Gastroesophageal sphincter (tissue), 4 donors: ENCODE measurements at places on chromosomes 6 and 20. TPM values are rescaled to one million over a fixed set of nuclear protein-coding genes. Genes with fewer than 3 reads are reported as not detected.

- H3K4me3 ChIP-seq = peak overlapping the region; percentile 98
- no peaks in the 10 kb centered on the region for H3K27me3 ChIP-seq
These were observed 454 bp downstream of the L3MBTL3 start for GRCh38 chr6:130018744-130019325.

Gene OLIG3
- total RNA-seq = not detected

- no peaks in the 10 kb centered on the region for H3K4me1 ChIP-seq
- no peak overlapping the region for H3K4me3 ChIP-seq
- no peaks in the 10 kb centered on the region for H3K36me3 ChIP-seq
- no peaks in the 10 kb centered on the region for H3K27me3 ChIP-seq
- ATAC-seq = no peak
These were observed 158.3 kb downstream of the SYCP2 start for GRCh38 chr20:59774921-59775686.

GRCh38 chr6:5020142-5020541, 16.3 kb upstream of the RPP40 start:
- no peaks in the 10 kb centered on the region for H3K36me3 ChIP-seq
- H3K4me3 ChIP-seq = no peak overlapping the region
- H3K27ac ChIP-seq = no peak overlapping the region
- H3K27me3 ChIP-seq = no peaks in the 10 kb centered on the region
- ATAC-seq = no peak
- no peaks in the 10 kb centered on the region for H3K4me1 ChIP-seq

GRCh38 chr6:50381099-50381415, 331.3 kb upstream of the DEFB112 start:
- no peak overlapping the region for H3K27ac ChIP-seq
- no peaks in the 10 kb centered on the region for H3K4me1 ChIP-seq
- H3K4me3 ChIP-seq = peak overlapping the region; percentile 17
- no peak for ATAC-seq
- H3K36me3 ChIP-seq = no peaks in the 10 kb centered on the region
- H3K27me3 ChIP-seq = no peaks in the 10 kb centered on the region

Gene VAPB
- 30.4 TPM for total RNA-seq

Gene SMOC2
- 45.8 TPM for total RNA-seq

DNA sequence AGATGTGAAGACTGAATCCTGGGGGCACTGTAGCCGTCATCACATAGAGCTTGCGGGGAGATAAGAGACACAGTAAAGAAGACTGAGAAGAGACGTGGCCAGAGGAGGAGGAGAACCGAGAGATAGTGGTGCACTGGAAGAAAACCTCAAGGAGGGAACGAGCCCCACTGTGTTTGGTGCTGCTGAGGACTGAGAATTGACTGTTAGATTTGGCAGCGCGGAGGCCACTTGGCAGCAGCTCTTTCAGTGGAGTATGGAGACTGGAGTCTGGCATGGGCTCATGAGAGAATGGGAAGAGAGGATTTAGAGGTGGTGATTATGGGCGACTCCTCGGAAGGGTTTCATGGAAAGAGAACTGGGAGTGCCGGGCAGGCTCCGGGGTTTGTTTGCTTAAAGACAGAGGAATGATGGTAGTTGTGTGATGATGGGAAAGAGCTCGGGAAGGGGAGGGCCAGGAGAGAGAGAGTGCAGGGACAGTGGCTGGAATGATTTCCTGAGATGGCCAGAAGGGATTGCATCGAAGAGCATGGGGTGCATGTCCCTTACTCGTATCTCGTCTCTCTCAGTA, 18.0 kb downstream of the CDYL start:
- no peak for ATAC-seq
- no peaks in the 10 kb centered on the region for H3K36me3 ChIP-seq
- no peak overlapping the region for H3K4me3 ChIP-seq
- no peak overlapping the region for H3K27ac ChIP-seq
- H3K4me1 ChIP-seq = peaks cover 33% of the 10 kb centered on the region

GRCh38 chr6:122734529-122735395, 44.8 kb upstream of the FABP7 start:
- H3K27ac ChIP-seq = no peak overlapping the region
- H3K36me3 ChIP-seq = no peaks in the 10 kb centered on the region
- no peak overlapping the region for H3K4me3 ChIP-seq
- H3K27me3 ChIP-seq = peaks cover 6% of the 10 kb centered on the region
- no peaks in the 10 kb centered on the region for H3K4me1 ChIP-seq

- H3K27me3 ChIP-seq = no peaks in the 10 kb centered on the region
- no peak for ATAC-seq
- H3K4me3 ChIP-seq = no peak overlapping the region
These were observed 57.8 kb upstream of the MRPS10 start for GRCh38 chr6:42275376-42276033.

Gene CPXM1
- 2.3 TPM for total RNA-seq

GRCh38 chr6:43924222-43924702, 154.3 kb downstream of the VEGFA start:
- no peaks in the 10 kb centered on the region for H3K27me3 ChIP-seq
- ATAC-seq = no peak
- no peaks in the 10 kb centered on the region for H3K4me1 ChIP-seq
- no peak overlapping the region for H3K27ac ChIP-seq

- H3K4me3 ChIP-seq = no peak overlapping the region
- H3K27me3 ChIP-seq = no peaks in the 10 kb centered on the region
- no peaks in the 10 kb centered on the region for H3K4me1 ChIP-seq
- no peak overlapping the region for H3K27ac ChIP-seq
- no peaks in the 10 kb centered on the region for H3K36me3 ChIP-seq
These were observed 354.4 kb downstream of the NKAIN2 start for GRCh38 chr6:124158024-124158423.

- H3K27me3 ChIP-seq = peaks cover 49% of the 10 kb centered on the region
- H3K27ac ChIP-seq = no peak overlapping the region
- H3K4me1 ChIP-seq = peaks cover 11% of the 10 kb centered on the region
- no peak for ATAC-seq
- no peak overlapping the region for H3K4me3 ChIP-seq
These were observed 29.8 kb downstream of the PDYN start for GRCh38 chr20:1964061-1964460.

Gene EIF6
- 92.4 TPM for total RNA-seq

GRCh38 chr6:98516206-98516605, 318.2 kb upstream of the POU3F2 start:
- H3K4me1 ChIP-seq = no peaks in the 10 kb centered on the region
- no peaks in the 10 kb centered on the region for H3K36me3 ChIP-seq
- no peak for ATAC-seq
- H3K27ac ChIP-seq = no peak overlapping the region
- H3K4me3 ChIP-seq = no peak overlapping the region

GRCh38 chr20:10090588-10091166, 55.9 kb downstream of the ANKEF1 start:
- no peaks in the 10 kb centered on the region for H3K36me3 ChIP-seq
- H3K4me3 ChIP-seq = no peak overlapping the region
- H3K27me3 ChIP-seq = no peaks in the 10 kb centered on the region
- no peaks in the 10 kb centered on the region for H3K4me1 ChIP-seq
- peak; percentile 72 for ATAC-seq
- H3K27ac ChIP-seq = no peak overlapping the region

Gene ZSCAN31
- 29.9 TPM for total RNA-seq

Gene LY6G6F
- not detected for total RNA-seq

Gene HTR1E
- total RNA-seq = 0.93 TPM

Gene THEMIS
- 0.94 TPM for total RNA-seq

DNA sequence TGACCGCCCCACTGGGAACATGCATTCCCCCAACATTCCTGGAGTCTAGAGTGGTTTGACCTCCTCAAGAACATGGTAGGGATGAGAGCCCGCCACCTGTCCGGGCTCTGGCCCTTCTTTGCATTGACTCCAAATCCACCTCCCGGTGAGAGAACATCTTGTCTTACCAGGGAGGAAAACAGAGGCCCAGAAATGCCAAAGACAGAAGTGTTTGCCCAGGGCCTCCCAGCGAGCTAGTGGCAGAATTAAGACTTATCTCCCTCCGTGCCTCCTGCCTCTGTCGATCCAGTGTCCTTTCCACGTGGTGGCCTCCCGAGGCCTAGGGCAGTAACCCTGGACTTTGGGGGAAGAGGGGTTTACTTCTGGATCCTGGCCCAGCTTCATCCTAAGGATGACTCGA, 134.8 kb downstream of the JPH2 start:
- H3K27ac ChIP-seq = no peak overlapping the region
- no peak for ATAC-seq
- no peaks in the 10 kb centered on the region for H3K4me1 ChIP-seq

GRCh38 chr6:148296771-148297170, 45.9 kb upstream of the SASH1 start:
- H3K27ac ChIP-seq = no peak overlapping the region
- peaks cover 5% of the 10 kb centered on the region for H3K4me1 ChIP-seq
- no peaks in the 10 kb centered on the region for H3K27me3 ChIP-seq

Gene OR2H2
- not detected for total RNA-seq

- no peaks in the 10 kb centered on the region for H3K4me1 ChIP-seq
- H3K27ac ChIP-seq = no peak overlapping the region
- no peaks in the 10 kb centered on the region for H3K27me3 ChIP-seq
- H3K36me3 ChIP-seq = no peaks in the 10 kb centered on the region
- no peak overlapping the region for H3K4me3 ChIP-seq
- no peak for ATAC-seq
These were observed 376.1 kb downstream of the UTRN start for GRCh38 chr6:144661116-144661806.

Gene HRH3
- total RNA-seq = not detected

Gene LST1
- total RNA-seq = 1.4 TPM

Gene HNF4A
- total RNA-seq = not detected

DNA sequence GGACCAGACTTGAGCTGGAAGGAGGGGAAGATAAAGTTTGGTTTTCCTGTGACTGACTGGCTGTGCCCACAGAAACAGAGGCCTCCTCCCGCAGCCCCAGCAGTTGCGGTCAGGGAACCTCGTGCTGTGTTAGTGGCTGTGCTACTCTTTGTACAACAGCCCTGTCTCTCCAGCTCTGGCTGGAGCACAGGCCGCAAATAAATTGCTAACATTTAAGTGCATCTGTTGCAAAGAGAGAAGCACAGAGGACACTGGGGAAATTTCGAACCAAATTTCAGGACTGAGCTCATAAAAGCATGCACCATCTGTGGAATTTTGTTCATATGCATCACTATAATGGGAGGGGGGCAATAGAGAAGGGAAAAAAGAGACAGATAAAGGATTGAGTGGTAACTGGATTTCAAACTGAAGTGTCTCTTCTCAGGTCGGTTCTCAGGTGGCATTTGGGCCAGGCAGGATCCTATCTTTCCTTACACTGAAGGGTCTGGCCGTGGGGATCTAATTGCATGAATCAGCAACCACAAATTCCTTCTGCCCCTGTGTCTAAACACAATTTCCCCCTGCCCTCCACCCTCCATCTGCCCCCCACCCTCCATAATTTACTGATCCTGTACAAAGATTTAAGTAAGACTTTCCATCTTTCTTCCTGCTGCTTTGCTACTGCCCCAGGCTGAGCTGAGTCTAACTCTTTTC, 88.9 kb upstream of the ATXN1 start:
- H3K27ac ChIP-seq = no peak overlapping the region
- H3K4me3 ChIP-seq = no peak overlapping the region
- no peak for ATAC-seq
- no peaks in the 10 kb centered on the region for H3K4me1 ChIP-seq
- H3K36me3 ChIP-seq = no peaks in the 10 kb centered on the region

DNA sequence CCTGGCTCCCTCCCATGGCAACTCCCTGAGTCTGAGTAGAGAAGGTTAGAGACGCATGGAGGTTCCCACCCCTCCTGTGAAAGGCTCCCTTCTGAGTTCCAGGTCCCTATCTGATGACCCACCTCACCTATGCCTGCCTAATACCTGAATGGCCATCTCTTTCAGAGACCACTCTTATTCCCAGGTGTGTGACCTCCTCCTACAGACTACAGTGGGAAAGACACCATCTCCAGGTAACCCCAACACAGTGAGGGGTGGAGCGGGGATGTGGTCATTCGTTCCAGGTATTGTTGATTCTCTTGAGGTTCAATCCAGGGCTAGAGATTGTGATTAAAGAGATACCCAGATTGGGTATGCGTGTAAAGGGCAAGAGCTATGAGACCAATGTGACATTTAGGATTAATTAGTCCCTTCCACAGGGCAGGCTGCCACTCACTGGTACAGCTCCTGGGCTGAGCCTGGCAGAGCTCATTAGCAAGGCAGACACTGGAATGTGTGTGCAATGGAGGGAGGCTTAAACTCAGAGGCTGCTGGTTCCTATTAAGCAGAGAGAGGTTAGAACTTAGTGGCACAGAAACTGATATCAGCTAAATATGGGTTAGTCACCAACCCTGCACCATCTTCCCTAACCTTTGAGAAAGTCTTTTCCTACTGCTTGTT, 46.5 kb upstream of the IER3 start:
- no peaks in the 10 kb centered on the region for H3K36me3 ChIP-seq
- no peaks in the 10 kb centered on the region for H3K27me3 ChIP-seq
- no peaks in the 10 kb centered on the region for H3K4me1 ChIP-seq
- no peak overlapping the region for H3K4me3 ChIP-seq
- no peak overlapping the region for H3K27ac ChIP-seq

DNA sequence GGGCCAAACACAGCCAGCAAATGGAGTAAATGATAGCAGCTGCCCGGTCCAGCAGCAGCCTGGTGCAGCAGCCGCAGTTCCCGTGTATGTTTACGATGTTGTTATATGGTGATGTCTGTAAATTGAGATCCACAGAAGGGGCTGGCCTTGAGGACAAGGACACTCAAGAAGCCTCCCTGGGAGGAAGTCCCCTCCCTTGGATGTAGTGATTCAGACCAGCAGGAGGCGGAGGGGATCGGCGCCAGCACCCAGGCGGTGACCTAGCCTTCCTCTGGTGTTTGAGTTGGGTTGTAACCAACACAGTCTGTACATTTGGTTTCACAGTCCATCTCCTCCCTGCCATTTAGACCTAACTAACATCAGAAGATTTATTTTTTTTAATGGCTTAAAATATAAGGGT, 187.8 kb downstream of the SYNDIG1 start:
- H3K27me3 ChIP-seq = no peaks in the 10 kb centered on the region
- no peak overlapping the region for H3K27ac ChIP-seq
- no peak for ATAC-seq
- no peaks in the 10 kb centered on the region for H3K4me1 ChIP-seq
- no peaks in the 10 kb centered on the region for H3K36me3 ChIP-seq

GRCh38 chr20:21391185-21391971, 5.9 kb downstream of the NKX2-4 start:
- H3K27ac ChIP-seq = no peak overlapping the region
- peaks cover 4% of the 10 kb centered on the region for H3K4me1 ChIP-seq
- no peaks in the 10 kb centered on the region for H3K36me3 ChIP-seq
